ENCODE measurements at places on chromosomes 3 and 15.

DNA sequence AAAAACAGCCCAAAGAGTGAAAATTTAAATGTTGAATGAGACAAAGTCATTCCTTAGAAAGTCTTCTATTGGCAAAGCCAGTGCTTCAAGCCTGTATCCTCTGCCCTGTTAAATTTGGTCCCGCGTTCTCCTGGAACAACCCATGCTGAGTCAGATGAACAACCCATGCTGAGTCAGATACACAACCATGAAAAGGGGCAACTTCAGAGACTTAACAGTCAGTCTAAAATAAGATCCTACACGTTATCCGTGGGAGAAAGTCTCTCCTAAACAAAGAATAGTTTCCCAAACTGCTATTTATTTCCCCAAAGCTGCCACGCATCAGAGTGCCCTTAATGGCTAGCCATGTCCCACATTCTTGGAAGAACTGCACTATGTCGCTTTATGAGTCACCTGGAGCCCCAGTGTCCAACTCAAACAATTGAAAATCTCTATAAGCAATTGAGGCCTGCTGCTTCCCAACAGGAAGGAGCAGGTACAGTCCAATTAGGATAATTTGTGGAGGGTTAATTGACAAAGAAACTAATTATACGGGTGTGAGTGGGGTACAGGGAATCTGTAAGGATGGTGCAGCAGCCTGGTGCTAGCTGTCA is 66.1 kb downstream of the WHAMM start:
- DNase-seq = no peak

DNA sequence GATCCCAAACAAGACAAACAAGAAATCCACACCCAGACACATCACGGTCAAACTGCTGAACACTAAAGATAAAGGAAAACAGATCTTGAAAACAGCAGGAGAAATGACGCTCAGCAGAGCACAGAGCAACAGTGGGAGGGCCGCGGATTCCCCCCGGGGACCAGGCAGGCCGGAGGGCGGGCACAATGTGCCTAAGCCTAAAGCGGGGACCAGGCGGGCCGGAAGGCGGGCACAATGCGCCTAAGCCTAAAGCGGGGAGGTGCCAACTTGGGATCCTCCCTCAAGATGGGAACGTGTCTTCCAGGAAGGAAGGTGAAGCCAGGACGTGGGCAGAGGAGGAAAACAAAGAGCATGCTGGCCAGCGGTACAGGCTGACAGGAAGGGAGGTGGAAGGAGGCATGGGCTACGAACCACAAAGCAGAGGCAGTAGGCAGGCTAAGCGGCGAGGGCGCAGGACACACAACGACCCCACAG is 31.1 kb downstream of the CYFIP1 start:
- DNase-seq = no peak

GRCh38 chr3:14452740-14453710 is 50.6 kb downstream of the SLC6A6 start:
- DNase-seq = no peak

GRCh38 chr3:16944356-16944755 is 59.6 kb downstream of the PLCL2 start:
- DNase-seq = no peak

GRCh38 chr3:101850246-101851051 is 1.1 kb downstream of the NFKBIZ start:
- DNase-seq = no peak

DNA sequence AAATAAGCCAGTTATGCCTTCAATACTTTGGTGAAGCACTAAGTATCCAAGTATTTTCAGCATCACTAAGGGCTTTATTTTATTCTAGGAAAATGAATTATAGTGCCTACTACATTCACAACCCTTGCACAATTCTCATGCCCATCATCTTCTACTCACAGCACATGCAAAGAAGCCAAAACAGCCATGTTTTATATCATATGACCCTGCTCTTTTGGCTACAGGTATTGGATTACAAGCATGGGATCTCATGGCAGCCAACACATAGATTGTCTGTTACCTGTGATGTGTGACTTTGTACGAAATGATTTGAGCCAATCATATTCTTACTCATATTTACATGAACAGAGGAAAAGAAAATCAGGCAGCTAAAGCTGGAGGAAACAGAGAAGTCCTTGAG is 38.6 kb downstream of the STT3B start:
- no peak for DNase-seq

DNA sequence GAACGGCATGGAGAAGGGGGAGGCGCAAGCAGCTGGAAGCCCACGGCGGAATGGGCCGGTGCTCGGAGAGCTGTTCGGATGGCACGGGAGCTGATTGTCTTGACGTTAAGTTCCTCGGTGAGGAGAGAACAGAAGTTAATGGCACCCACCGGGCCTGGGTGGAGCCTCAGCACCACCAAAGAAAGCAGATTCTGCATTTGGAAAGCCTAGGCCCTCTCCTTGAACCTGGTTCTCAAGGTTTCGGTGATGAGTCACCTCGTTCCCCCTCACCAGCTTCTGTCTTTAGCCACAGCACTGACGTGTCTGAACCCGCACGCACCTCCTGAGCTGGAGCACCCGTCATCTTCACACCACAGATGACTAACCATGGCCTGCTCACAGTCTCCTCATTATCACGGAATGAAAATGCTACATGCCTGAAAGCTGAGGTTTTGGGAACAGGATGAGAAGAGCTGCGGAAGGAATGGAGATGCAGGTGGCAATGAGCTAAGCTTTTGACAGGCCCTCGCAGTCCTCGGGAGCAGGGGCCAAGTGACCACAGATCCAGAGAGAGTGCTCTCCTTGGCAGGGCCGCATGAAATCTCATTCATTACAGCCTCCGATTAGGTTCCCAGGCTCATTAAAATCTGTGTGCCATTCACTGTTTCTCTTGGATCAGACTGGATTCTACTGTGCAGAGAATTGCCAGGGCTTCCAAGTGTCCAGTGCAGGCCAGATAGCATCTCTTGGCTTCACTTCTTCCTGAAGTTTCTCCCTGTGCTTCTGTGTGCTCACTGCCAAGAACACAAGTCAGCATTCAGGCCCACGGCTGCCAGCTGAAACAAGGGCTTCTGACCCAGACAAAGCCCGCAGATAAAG is 96.3 kb upstream of the DLG1 start:
- DNase-seq = no peak

GRCh38 chr3:69499899-69500421 is 114.1 kb upstream of the FRMD4B start:
- no peak for DNase-seq

GRCh38 chr15:69974321-69974720 is 123.4 kb downstream of the TLE3 start:
- DNase-seq = no peak

DNA sequence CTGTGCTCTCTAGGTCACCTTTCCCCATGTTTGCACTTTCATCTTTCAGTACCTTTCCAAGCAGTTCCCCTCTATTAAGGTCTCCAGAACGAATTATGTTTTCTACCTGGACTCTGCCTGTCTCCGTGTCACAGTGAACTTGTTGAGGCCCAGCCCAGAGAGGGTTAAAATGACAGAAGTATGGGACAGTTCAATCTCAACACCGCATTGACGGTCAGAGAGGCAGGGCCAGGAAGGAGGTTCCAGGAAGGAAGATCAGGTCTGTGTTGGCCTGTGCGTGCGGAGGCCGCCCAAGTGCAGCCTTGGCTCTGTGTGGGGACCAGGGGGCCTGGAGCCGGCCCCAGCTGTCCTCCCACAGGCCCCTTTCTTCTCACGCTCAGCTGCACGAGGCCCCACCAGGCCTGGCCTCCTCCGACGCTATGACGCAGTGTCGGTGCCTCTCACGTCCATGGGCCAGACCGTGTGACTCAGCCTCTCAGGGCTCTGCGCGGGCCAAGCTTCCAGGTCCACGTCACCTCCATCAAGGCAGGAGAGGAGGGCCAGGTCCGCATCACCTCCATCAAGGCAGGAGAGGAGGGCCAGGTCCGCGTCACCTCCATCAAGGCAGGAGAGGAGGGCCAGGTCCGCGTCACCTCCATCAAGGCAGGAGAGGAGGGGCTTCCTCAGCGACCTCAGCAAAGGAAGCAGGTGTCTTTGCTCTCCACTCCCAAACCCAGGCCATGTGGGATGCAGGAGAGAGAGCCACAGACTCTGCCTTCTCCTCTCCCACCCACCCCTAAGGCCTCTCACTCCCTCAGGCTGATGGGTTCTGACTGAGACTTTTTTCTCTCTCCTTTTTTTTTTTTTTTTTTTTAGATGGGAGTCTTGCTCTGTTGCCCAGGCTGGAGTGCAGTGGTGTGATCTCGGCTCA is 83.1 kb downstream of the CPN2 start:
- no peak for DNase-seq

- DNase-seq = no peak
Measured at GRCh38 chr3:73547427-73548248, 77.1 kb downstream of the PDZRN3 start.

DNA sequence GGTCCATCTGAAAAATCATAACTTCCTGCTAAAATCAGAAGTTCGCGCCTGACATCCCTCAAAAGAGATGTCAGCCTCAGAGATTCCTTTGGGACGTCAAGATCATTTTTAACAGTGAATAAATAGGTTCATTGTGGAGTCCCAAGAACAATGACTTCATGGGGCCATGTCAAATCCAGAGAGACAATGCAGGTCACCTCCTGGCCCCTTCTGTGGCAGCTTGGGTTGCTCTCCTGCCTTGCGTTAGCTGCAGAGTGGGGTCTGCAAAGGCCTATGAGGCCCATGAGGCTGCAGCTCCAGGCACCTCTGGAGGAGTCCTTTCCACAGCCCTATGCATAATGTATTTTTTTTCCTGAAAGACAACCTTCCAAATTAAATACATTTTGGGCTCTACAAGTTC is 282.3 kb downstream of the ADAMTS17 start:
- DNase-seq = no peak

DNA sequence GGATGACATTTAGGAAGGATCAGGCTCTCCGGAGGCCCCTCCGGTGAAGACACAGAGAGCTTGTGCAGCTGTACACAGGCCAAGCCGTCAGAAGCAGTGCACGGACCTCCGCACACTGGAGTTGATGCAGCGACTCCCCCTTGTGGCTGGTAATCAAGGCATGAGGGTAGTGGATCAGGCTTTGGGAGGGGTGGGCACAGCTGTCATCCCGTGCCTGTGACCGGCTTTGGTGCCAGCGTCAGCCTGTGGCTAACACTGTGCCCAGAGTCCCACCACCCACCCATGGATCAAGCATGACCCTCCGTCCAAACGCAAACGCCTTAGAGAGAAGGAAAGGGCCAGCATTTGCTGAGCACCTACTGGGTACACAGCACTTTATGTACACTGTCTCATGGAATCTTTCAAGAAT is 8.2 kb upstream of the GRIP2 start:
- no peak for DNase-seq

DNA sequence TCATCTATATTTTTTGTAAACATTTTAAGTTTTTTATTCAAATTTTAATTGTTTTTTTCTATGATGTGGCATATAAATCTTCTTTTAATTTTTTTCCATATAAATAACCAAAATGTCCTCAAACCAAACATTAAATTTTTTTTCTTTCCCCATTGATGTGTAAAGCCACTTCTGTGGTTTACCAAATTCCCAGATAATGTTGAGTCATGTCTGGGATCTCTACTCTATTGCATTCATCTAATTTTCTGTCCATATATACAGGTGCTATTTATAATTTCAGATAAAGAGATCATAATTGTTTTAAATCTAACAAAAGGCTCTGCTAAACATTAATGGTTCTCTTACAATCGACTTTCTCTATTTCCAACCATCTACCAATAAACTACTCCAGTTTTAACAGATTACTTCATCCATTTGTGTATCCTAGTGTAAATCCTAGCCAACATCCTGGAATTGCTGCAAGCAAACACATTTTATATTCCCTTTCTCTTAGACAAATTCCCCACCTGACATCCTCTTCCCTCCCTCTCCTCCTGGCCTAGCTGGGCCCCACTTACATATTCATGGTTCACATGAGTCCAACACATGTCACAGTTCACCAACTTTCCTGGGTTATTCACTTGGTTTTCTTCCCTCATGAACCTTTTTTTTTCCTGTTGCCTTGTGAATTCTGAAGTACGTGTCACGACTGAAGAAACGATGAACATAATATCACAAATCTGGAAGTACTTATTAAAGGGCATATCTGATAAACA is 368.0 kb upstream of the AGTR1 start:
- no peak for DNase-seq

DNA sequence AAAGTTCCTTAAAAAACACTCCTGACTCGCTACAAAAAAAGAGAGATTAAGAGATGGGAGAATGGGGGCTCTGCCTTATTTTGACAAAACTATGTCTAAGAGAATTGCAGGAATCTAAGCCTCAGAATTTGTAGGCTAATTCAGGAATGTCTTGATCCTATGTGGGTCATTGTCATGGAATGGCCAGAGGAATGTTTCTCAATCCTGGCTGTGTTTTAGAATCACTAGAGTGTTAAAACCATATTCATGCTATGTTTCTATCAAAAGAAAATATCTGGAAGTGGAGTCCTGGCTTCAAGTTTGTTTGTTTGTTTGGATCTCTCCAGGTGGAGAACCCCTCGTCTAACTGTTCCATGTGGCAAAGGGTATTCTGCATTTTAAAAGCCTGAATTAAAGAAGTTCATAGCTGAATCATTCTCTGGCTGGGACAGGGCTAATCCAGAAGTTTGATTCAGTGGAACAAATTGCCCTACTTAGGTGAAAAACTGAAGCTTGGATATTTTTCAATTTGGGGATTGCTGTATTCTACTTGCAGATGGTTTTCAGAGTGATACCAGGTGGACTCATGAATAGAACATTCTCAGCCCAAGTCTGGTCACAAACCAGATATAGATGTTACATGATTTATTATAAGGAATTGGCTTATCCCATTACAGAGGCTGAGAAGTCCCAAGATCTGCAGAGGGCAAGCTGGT is 28.2 kb downstream of the GJD2 start:
- DNase-seq = no peak

DNA sequence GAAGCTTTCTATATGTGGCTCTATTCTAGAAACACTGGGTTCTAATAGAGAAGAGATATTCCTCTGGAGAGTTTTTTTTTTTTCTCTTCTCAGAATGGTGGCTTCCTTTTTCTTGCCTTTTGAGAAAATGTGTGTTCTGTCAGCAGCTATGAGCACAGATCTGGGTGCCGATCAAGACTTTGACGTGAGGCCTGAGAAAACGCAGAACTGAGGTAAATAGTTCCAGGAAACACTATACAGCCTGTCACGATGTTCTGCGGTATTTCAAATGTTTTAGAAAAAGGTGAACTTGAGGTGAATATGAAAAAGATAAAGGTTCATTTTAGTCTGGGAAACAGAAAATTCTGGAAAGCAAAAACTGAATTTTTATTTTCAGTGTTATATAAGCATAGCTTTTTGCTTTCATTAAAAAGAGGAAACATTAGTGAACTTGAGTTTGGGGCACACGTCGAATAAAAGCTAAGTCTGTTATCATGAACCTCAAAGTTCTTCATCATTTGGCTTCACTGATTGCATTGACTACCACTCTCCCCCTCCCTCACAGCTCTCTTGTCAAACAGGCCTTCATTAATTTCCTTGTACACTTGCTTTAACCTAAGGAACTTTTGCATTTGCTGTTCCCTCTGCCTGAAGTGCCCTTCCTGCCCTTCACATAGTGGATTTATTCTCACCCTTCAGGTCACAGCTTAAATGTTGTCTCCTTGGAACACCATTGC is 265.1 kb downstream of the NFKBIZ start:
- DNase-seq = no peak

DNA sequence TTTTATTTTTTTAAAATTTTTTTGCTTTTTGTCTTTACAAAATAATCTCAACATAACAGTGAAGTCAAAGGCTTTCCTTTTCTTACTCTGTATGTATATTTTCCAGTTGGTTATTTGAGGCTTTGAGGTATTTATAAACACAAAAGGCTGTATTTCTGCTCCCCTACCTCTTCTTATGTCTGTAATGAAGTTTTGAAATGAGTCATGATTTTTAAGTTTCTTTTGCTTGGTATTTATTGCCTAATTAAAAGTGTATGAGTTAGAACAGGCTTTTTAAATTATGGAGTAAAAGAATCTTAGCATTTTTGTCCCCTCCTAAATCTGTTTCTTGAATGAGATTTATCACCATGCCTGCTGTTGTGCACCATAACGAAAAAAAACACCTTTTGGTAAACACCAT is 66.0 kb downstream of the DCUN1D1 start:
- no peak for DNase-seq

All from cerebellar nuclear complex (tissue), 1 donor.